ENCODE measurements at places on chromosomes 6 and 20. TPM values are rescaled to one million over a fixed set of nuclear protein-coding genes. Genes with fewer than 3 reads are reported as not detected.

Gene BPIFB1
- not detected for total RNA-seq

Gene DLK2
- 3.6 TPM for total RNA-seq

Gene WFDC12
- not detected for total RNA-seq

Gene PHACTR1
- not detected for total RNA-seq

Gene PRND
- not detected for total RNA-seq

Gene RBM24
- total RNA-seq = 0.72 TPM

Gene CYP39A1
- total RNA-seq = 2.9 TPM

Data from PC-9 (cell line).